Ureter (tissue), 1 donor: ENCODE measurements at places on chromosomes 6 and 20.

GRCh38 chr6:120198033-120198432 is 848.5 kb upstream of the MAN1A1 start:
- no peak for DNase-seq

DNA sequence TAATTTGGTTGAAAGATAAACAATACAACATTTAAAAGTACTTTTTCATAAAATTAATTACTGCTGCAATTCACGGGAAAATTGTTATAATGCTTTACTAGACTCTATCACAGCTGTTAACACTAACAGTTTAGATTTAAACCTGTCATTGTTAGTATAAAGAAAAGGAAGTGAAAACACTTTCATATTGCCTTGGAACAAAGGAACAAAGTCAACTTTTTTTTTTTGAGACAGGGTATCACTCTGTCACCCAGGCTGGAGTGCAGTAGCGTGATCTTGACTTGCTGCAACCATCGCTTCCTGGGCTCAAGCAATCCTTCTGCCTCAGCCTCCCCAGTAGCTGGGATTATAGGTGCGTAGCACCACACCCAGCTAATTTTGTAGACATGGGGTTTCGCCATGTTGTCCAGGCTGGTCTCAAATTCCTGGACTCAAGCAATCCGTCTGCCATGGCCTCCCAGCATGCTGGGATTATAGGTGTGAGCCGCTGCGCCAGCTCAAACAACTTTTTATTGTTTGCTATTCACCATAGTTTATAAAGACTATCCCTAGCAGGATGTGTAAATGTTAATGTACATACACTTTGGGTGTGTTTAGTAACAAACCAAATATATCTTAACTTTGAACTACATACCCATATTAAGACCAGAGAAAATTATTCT is 22.1 kb downstream of the SLC35A1 start:
- no peak for DNase-seq

- DNase-seq: no peak
Measured at GRCh38 chr20:34561661-34562060, 3.1 kb downstream of the MAP1LC3A start.

DNA sequence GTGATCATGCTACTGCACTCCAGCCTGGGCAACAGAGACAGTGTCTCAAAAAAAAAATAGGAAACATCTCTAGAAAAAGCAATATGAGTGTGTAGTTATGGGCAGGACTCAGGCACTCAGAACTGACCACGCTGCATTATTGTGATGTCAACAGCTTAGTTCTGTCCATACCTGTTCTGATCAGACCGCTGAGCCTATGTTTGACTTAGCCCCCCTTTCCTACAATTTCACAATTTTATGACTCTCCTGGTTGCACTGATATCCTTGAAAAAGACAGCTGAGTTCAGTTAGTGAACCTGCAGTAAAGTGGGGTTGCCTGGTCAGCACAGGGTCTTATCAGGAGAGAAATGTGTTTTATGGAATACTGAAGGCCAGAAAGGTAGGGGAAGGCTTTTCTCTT is 37.8 kb upstream of the PRDM1 start:
- DNase-seq: no peak

DNA sequence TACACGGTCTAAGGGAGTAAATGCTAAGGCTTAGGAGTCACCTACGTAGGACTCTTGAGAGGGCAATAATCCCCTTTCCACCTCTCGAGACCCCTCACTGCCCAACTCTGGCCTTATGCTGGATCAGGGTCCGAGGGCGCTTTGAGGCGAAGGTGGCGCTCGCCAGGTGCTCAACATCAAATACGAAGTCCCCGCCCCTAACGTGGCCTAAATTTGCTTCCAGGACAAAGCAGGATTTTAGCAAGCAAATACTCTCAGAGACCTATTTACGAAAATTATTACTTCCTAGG is 406 bp upstream of the TRIM26 start:
- no peak for DNase-seq

GRCh38 chr20:22711971-22712755 is 127.8 kb upstream of the FOXA2 start:
- DNase-seq: no peak
